Natural killer cell (primary cell): ENCODE measurements at places on chromosomes 12 and 14.

DNA sequence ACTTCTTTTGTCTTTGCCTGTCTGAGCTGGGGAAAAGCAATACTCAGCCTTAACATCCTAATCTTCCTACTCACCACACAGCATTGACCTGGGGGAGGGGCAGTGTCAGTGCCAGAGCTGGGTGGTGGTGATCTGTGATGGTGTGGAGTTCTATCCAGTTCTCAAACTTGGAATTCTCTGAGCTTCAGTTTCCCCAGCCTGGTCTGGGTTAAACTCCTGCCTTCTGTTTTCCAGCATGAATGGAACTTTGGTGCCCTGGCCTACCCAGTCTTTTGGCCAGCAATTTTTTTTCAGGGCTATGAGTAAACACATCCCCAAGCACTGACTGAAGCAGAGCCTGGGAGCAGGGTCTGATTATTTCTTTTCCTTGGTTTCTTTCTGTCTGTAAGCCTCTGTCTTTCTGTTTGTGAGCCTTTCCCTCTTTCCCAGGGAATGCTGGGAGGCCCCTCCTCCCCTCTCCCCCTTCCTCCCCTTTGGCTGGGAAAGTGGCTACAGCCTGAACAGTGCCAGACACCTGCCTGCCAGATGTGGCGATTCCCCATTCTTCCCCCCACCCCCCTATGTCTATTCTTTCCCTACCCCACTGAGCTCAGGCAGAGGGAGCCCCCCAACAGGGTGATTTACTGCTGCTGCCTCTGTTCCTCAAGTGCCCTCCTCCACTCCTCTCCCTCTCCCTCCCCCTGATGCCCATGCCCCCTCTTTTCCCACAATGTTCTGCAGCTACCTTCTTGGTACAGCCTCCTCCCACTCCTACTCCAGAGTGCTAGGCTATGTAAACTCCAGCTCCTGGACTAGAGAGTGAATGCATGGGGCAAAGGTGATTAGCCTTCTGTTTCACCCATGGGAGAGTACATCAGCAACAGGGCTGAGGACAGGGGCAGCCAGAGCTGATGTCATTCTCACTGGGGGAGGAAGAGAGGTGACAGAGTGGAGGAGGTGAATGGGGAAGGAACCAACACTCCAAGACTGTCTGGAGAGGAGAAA is 11.1 kb downstream of the GPR84 start:
- DNase-seq, result no peak

- DNase-seq, result no peak
These were observed 24.0 kb upstream of the IRF2BPL start for GRCh38 chr14:77052281-77053044.

DNA sequence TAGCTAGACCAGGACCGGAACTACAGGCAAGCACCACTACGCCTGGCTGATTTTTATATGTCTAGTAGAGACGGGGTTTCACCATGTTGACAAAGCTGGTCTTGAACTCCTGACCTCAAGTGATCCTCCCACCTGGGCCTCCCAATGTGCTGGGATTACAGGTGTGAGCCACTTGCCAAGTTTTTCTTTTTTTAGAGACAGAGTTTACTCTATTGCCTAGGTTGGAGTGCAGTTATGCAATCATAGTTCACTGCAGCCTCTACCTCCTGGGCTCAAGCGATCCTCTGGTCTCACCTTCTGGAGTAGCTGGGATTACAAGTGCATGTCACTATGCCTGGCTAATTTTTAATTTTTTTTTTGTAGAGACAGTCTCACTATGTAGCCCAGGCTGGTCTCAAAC is 201.5 kb upstream of the TBX3 start:
- DNase-seq, result no peak

- no peak for DNase-seq
These were observed 90.0 kb upstream of the SLC38A4 start for GRCh38 chr12:46915836-46916235.

DNA sequence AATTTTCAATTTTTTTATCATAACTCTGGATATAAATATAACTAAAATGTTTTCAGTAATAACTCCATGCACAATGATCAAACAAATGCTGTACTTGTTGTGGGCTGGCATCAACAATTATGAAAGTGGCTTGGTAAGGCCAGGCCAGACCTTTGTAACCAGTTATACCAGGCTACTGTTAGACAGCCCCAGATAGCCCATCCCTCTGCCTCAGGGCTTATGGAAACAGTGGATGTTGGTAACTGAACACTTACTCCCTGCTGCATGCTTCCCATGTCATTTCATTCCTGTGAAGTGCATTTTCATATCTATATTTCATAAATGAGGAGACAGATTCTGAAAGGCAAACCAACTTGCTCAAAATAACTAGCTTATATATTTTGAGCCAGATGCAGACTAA is 195.0 kb downstream of the SYT1 start:
- no peak for DNase-seq
